Activated CD4-positive, CD25-positive, alpha-beta regulatory T cell treated with anti-CD3 and anti-CD28 coated beads, Interleukin-2, amount 50 U/mL, for 72 hours (primary cell): ENCODE measurements at places on chromosomes 11 and 22.

DNA sequence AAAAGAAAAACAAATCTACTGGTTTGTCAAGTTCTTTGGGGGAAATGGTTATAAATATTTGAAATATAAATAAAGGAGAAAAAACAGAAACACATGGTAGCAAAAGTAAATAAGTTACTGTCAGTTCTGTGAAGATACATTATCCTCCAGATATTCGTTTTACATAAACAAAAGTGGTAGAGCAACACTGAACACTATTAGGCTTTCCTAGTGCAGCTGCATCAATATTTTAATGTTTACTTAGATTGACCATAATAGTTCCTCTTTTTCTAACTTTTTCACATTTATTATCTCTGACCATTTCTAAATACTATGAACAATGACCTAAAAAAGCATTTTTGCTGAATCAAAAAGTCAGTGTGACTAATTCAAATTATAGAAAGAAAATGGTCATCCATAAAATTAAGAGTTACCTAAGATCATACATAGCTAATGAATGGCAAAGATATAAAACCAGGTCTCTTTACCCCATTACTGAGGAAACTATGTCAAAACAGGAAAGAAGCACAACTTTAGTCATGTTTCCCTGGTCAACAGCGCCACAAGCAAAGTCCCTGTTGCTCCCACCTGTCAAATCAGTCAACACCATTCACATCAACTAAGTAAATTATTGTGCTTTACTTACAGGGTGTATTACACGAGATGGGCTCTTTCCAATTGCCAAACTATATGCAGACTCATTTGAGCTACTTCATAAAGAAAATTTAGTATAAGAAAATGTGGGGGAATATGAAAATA is 38.5 kb downstream of the SBF2 start:
- DNase-seq: no peak

GRCh38 chr11:73795925-73796632 is 8.4 kb downstream of the MRPL48 start:
- DNase-seq: no peak

- DNase-seq: peak; percentile 21
These were observed 24.6 kb downstream of the INCENP start for GRCh38 chr11:62148271-62148980.

- no peak for DNase-seq
These were observed 84.1 kb downstream of the CEP164 start for GRCh38 chr11:117411736-117412135.

DNA sequence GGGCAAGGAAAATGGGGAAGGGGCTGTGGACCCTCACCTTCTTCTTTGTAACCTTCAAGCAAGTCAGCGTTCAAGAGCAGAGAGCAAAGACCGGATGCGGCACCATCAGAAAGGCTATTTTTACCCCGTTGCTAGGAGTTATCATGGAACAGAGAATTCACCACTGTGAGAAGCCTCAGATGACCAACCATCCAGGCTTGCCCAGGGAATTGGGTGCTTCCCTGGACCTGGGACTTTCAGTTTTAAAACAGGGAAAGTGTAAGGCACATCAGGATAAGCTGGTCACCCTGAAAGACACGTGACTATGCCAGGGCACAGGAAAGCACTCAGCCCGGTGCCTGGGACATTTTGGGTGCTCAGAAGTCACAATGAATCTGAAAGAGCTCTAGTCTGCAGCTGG is 10.4 kb downstream of the GALNT18 start:
- no peak for DNase-seq
